ENCODE measurements at places on chromosomes 3 and 15.

GRCh38 chr3:185818267-185818875 is 6.5 kb downstream of the IGF2BP2 start:
- DNase-seq = no peak

DNA sequence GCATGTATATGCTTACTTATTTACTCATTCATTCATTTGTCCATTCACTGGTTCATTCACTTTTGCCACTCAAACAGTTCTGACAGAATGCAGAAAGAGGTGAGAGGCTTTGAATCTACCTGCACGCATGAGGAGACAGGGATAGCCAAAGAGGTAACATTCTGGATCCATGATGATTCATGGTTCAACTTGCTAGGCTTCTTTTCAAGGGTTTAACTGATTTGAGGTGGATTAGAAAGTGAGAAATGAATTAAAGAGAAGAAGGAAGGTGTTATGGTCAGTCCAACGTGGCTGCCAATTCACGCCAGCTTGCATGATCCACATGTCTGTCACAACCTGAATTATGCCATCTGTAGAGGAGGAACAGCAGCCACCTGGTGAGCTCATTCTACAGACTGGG is 260.6 kb downstream of the ARRDC4 start:
- no peak for DNase-seq

GRCh38 chr3:13262493-13263211 is 157.5 kb downstream of the NUP210 start:
- no peak for DNase-seq

GRCh38 chr15:39640665-39641064 is 59.8 kb downstream of the THBS1 start:
- no peak for DNase-seq

- no peak for DNase-seq
Measured at GRCh38 chr3:188345223-188345622, 191.3 kb downstream of the LPP start.

Data from amniotic stem cell (primary cell).